ENCODE measurements at places on chromosomes 12 and 14.

- peak; percentile 31 for DNase-seq
These were observed 65.4 kb downstream of the ACSM4 start for GRCh38 chr12:7369274-7369729.

GRCh38 chr14:98908050-98908449 is 363.9 kb downstream of the BCL11B start:
- no peak for DNase-seq

DNA sequence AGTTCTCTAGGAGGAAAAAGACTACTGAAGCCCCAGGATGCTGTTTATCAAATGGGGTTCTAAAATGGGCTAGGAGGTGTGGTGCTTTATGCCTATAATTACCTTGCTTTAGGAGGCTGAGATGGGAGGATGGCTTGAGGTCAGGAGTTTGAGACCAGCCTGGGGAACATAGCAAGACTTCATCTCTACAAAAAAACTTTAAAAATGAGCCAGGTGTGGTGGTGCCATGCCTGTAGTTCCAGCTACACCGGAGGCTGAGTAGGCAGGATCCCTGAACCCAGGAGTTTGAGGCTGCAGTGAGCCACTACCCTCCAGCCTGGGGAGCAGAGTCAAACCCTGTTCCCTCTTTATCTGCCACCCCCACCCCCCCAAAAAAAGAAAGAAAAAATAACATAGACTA is 23.3 kb upstream of the SLC2A3 start:
- DNase-seq: no peak

- no peak for DNase-seq
These were observed 438.4 kb downstream of the ADAMTS20 start for GRCh38 chr12:43113616-43114015.

- no peak for DNase-seq
These were observed 80.6 kb upstream of the TMEM233 start for GRCh38 chr12:119512772-119513497.

- DNase-seq: no peak
These were observed 2.8 kb downstream of the RAPGEF3 start for GRCh38 chr12:47755655-47756562.

DNA sequence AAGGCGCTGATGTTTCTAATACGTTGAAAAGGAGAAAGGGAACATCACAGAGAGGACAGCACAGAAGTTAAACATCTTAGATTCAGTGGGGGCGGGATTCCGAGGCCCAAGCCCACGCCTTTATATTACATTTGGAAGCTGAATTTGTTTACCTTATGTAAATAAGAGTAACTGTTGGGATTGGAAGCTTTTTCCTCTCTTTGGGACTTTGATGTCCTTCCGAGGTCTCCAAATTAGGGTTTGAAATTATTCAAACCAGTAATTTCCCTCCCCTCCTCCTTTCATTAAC is 6.4 kb downstream of the FOXA1 start:
- DNase-seq: no peak

DNA sequence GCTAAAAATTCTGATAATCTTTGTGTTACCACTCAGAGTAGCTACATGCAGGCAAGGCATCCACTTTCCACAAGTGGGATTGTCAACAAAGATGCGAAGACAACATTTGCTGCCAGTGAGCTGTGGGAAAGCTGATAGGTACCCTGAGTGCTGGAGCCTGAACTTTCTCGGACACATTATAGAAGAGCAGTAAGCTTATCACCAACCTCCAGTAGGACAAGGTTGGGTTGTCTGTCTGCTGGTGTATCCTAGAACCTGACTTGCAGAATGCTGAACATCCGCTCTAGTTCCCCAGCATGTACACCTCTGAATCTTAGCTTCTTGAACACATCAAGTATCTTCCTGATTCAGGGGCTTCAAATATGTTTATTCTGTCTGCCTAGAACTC is 103.8 kb upstream of the PPM1H start:
- DNase-seq: no peak
